ENCODE measurements at places on chromosomes 1 and 21.

DNA sequence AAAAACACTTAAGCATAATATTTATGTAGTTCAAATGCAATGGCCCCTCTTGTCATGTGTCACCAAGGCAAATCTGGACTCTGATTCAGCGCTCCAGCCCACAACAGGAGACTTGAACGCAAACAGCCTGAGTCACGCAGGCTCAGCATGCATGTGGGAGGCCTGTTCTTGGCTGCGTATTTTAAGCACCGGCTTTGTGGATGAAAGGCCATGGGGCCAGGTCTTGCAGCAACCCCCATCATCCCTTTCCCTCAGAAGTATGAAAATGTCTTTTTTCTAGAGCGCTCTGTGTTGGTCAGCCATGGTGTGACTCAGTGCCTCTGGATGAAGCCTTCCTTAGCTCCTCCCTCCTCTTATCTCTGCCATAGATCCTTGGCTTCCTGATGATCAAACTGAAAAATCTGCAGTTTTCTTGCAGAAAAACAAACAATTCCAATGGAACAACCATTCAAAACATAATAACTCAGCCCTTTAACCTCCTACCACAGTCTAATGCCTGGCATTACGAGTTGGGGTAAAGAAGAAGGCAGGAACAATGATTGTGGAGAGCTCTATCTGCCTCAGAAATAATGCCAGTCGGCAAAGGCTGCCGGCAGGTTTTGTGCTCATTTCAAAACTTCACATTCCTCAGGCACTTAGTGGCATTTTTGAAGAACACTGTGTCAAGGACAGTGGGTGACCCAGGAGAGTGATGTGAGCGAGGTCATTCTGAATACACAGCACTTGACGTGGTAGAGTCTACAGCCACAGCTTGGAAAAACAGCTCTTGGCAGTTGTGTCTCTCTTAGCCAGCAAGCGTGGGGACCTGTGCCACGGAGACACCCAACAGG lies 167.5 kb downstream of the CLIC6 start:
- DNase-seq, result peak; percentile 100

GRCh38 chr21:26597981-26598380 lies 24.9 kb upstream of the CYYR1 start:
- no peak for DNase-seq

DNA sequence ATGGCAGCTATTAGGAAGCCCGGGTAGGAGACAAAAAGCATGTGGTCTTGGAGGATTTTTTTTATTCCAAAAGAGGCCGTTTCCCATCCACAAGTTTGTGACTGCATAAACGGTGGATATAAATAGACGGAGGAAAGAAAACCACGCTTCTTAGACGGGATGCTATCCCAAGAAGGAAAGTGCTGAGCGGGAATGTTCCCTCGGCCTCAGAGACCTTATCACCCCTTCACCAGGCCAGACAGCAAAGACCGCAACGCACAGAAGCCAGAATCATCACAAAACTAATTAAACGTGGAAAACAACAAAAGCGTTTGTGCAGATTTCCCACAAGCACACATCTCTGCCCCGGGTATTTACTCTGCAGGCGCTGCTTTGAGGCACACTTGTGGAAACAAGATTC lies 43.2 kb downstream of the HLCS start:
- DNase-seq, result peak; percentile 34

- DNase-seq, result no peak
Observed at GRCh38 chr1:55197099-55197498, 18.1 kb downstream of the USP24 start.

DNA sequence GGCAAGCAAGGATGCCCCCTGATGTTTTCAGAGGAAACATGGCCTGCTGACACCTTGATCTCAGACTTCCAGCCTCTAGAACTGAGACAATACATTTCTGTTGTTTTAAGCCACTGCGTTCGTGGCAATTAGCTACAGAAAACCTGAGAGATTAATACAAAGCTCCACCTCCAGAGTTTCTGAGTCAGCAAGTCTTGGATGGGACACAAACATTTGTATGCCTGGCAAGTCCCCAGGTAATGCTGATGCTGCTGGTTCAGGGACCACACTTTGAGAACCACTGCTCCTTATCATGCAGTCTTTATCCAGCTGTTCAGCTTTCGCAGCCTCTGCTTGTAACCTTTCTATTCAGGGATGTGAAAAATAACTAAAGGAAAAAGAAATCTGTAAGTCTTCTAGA lies 565.7 kb upstream of the PLXNA2 start:
- DNase-seq, result no peak

- DNase-seq, result no peak
Observed at GRCh38 chr1:2165646-2166045, 28.9 kb downstream of the FAAP20 start.

GRCh38 chr1:86409416-86410021 lies 13.4 kb upstream of the ODF2L start:
- peak; percentile 14 for DNase-seq

DNA sequence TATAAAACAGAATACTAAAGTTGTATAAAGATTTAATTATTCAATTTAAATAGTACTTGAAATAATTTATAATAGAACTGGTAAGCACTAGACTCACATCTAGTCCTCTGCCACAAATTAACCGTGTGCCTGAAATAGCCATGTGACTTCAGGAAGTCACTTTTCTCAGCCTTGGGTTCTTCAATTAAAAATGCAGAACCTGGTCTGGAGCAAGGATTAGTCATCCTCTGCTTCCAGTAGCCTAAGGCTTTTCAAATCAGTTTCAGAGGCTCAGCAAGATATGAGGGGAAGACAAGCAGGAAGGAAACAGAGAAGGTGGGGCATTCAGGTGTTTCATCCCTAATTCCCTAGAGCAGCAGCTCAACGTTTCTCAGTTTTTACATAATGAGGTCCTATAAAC lies 23.0 kb downstream of the DPH5 start:
- DNase-seq, result no peak

DNA sequence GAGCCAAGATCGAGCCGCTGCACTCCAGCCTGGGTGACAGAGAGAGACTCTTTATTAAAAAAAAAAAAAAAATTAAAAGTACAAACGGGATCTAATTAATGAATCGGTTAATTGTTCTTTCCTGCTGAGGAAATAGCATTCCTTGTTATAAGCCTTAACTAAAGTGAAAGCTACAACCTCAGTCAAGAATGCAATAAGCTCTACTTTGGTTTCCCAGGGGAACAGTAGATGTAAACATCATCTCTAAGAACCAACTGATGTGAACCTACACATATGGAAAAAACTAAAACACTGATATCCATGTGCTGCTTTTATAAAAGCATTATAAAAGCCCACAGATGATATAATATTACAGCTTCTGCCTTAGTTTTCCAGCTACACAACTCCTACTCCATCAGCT lies 41.9 kb downstream of the LPGAT1 start:
- DNase-seq, result peak; percentile 68

DNA sequence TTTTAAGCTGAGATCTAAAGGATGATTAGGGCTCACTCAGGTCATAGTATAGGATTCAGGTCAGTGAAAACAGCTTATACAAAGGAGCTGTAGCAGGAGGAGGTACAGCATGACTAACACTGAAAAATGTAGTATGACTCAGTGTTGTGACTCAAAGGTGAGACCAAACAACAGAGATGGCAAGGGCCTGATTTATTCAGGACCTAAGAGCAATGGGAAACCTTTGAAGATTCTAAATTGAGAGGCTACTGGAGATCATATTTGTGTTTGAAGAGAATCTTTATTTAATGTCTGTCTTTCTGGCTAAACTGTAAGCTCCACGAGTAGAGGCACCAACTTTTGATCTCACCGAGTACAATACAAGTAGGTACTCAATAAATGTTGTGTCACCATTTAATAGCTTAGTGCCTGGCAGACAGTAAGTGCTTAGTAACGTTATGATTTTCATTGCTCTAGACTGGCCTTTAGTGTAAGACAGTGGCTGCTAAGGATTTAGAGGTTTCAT lies 43.5 kb downstream of the PRKAA2 start:
- peak; percentile 77 for DNase-seq

- DNase-seq, result no peak
Observed at GRCh38 chr1:101261623-101262022, 24.8 kb downstream of the S1PR1 start.

DNA sequence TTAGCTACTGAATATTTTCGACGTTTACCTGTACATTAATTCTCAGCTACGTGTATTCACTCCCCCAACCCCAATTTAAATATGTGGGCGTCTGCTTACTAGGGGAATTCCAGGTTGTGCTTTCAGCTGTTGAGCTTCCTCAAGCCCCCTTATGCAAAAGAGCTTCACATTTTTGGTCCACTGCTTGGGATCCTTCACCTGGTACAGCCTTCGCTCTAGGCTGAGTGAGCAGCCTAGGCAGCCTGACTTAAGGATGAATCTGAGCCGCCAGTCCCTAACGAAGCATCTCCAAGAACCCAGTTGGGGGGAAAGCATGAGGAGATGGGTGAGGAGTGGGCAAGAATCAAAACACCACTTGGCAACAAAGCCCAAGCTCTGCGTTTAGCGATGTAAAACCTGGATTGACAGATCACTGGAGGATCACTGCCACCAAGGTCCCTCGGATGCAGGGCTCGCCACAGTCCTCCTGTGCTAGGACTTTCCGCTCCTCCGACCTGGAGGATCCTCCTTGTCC lies 674 bp downstream of the BCL10 start:
- DNase-seq, result peak; percentile 65

GRCh38 chr1:232793944-232794343 lies 11.3 kb upstream of the MAP10 start:
- peak; percentile 77 for DNase-seq
